ENCODE measurements at places on chromosomes 3 and 15.

- H3K36me3 ChIP-seq, result no peaks in the 10 kb centered on the region
- H3K27ac ChIP-seq, result no peak overlapping the region
- no peak for DNase-seq
- no peak overlapping the region for H3K4me3 ChIP-seq
Measured at GRCh38 chr3:10982782-10983181, 9.8 kb upstream of the SLC6A1 start.

- no peaks in the 10 kb centered on the region for H3K27me3 ChIP-seq
- no peaks in the 10 kb centered on the region for H3K4me1 ChIP-seq
- H3K27ac ChIP-seq, result no peak overlapping the region
- DNase-seq, result no peak
- no peak overlapping the region for H3K4me3 ChIP-seq
Measured at GRCh38 chr3:29971895-29972294, 634.5 kb upstream of the TGFBR2 start.

DNA sequence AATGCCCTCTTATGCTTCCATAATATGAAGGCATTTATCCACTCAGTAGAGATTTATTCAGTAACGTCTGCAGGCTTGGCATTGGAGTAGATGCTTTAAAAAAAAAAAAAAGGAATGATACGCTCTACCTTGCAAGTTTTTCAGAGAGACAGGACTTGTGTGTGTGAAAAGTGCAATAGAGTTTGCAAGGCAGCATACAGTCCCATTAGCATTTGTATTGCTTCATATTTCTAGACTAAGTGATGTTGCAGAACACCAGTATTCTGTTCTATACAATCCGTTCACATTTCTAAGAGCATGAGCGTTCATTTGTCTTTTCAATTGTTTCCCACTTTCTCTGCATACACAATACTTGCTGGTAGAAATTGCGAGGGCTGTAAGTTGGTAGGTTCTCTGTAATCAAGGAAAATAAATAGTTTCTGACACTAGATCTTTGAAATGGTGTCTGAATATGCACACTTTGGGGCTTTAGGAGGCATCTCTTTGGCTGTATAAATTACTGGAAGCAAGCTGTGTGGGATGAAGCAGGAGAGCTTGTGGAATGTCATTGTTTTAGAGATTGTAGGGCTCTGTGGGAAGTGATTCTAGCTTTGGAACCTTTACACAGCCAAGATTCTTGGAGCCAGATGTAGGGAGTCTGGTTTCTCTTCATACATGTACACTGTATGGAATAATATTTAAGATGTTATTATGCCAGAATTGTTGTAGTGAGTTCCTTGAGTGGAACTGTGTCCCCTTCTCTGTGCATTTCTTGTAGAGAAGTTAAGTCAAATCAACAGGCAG, 262.7 kb downstream of the FEZF2 start:
- no peaks in the 10 kb centered on the region for H3K36me3 ChIP-seq
- H3K4me1 ChIP-seq, result no peaks in the 10 kb centered on the region
- H3K27ac ChIP-seq, result no peak overlapping the region
- no peak overlapping the region for H3K4me3 ChIP-seq
- no peak for DNase-seq

- no peaks in the 10 kb centered on the region for H3K4me1 ChIP-seq
- H3K27ac ChIP-seq, result no peak overlapping the region
- H3K36me3 ChIP-seq, result no peaks in the 10 kb centered on the region
Measured at GRCh38 chr15:70560617-70561328, 202.6 kb downstream of the UACA start.

GRCh38 chr15:86055688-86056087, 24.0 kb upstream of the AGBL1 start:
- no peak for DNase-seq
- H3K27ac ChIP-seq, result no peak overlapping the region

DNA sequence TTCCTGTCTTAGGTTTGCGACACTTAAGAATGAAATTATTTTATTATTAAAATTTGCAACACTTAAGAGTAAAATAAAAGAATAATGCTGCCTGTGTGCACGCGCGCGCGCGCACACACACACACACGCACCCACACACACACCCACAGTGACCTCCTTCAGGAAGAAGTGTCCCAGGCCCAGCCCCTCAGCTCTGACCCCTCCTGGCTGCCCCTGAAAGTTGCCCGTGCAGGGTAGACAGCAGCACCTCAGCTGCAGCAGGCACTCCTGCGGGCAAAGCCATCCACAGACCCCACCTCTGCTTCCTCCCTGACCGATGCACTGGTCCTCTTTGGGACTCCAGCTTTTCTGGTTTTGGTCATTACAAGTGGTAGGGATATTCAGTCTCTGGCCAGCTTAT, 478.2 kb downstream of the NTRK3 start:
- no peak for DNase-seq
- no peaks in the 10 kb centered on the region for H3K4me1 ChIP-seq
- H3K4me3 ChIP-seq, result no peak overlapping the region
- no peaks in the 10 kb centered on the region for H3K36me3 ChIP-seq

- H3K27me3 ChIP-seq, result no peaks in the 10 kb centered on the region
- no peak for DNase-seq
- no peaks in the 10 kb centered on the region for H3K36me3 ChIP-seq
- H3K4me3 ChIP-seq, result no peak overlapping the region
Measured at GRCh38 chr3:30512576-30512975, 93.8 kb upstream of the TGFBR2 start.

- H3K27ac ChIP-seq, result no peak overlapping the region
- H3K36me3 ChIP-seq, result no peaks in the 10 kb centered on the region
- H3K27me3 ChIP-seq, result no peaks in the 10 kb centered on the region
- DNase-seq, result no peak
Measured at GRCh38 chr3:105495021-105495420, 128.3 kb downstream of the ALCAM start.

Data from uterus (tissue), 4 donors.